Uterus (tissue), 4 donors: ENCODE measurements at places on chromosomes 5 and 9. TPM values are rescaled to one million over a fixed set of nuclear protein-coding genes. Genes with fewer than 3 reads are reported as not detected.

GFPT2 gene
- total RNA-seq: 18.2 TPM

ZNF879 gene
- total RNA-seq: 7.9 TPM

HAND1 gene
- total RNA-seq: not detected

ACTBL2 gene
- not detected for total RNA-seq

DEPDC1B gene
- total RNA-seq: 8.2 TPM

ZNF366 gene
- total RNA-seq: 4.1 TPM

ZBTB34 gene
- 30.3 TPM for total RNA-seq

SPATA31D4 gene
- not detected for total RNA-seq

RICTOR gene
- total RNA-seq: 78.4 TPM

FCN2 gene
- total RNA-seq: 0.49 TPM
